CD4-positive, alpha-beta T cell treated with Interleukin-1 beta for 1 hour (primary cell): ENCODE measurements at places on chromosomes 4 and X.

GRCh38 chr4:170805352-170805751 is 715.6 kb upstream of the AADAT start:
- DNase-seq, result no peak

- peak; percentile 27 for DNase-seq
These were observed 41.9 kb upstream of the NSG1 start for GRCh38 chr4:4344915-4345527.

GRCh38 chr4:119490335-119490734 is 138.3 kb downstream of the PDE5A start:
- DNase-seq, result no peak

- no peak for DNase-seq
These were observed 108.6 kb downstream of the TNIP2 start for GRCh38 chr4:2647403-2648158.

DNA sequence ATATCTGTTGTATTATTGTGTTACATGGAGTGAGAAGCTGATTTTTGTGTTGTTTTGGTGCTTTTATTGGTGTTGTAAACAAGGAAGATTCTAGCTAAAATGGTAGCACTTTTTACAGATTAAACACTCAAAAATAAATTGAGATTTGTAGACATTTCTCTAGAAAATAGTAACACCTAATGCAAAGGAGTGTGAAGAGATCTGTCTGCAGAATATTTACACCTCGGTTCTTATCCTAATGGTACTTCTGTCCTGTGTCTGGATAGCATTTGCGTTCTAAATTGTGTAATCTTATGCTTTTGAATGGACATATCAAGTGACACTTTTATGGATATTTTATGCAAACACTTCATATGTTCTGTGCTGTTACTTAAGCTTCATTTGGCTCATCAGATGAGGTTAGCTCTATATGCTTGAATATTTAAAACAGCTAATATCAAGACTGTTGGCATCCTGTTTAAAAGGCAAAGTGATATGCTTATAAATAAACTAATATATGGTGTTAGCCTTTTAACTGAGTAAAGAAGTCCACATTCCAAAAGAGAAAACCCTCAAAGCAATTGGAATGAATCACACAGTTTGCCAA is 6.0 kb downstream of the PCDH7 start:
- no peak for DNase-seq

DNA sequence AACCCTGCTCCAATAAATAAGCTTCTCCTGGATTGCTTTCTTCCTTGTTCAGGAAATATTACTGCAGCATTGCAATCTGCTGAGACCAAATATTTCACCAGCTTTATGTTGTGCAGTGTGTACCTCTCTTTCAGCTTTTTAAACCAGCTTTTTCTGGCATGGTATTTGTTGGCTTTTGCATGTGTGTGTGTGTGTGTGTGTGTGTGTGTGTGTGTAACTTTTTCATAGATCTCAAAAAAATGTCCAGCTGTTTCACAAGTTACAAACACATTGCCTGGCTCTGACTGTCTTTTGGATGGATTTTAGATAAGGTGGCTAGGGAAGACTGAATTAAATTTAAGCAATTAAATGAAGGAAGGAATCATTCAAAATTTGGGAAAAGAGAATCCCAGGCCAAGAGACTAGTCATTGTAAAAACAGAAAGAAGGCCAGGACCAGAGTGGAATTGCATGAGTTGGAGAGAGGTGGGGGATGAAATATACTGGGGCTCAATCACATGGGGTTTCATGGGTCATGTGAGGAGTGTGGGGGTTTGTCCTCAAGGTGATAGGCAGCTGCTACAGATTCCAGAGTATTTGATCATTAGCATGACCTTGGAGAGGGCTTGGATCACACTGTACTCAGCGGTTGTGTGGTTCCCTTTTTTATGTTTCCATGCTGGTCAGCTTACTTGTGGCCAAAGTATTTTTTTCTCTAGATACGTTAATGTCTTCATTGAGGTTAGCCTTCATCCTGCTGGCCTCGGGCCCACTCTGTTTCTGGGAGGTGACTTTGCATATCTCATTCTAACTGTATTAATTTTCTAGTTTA is 357.7 kb upstream of the BOD1L1 start:
- no peak for DNase-seq

DNA sequence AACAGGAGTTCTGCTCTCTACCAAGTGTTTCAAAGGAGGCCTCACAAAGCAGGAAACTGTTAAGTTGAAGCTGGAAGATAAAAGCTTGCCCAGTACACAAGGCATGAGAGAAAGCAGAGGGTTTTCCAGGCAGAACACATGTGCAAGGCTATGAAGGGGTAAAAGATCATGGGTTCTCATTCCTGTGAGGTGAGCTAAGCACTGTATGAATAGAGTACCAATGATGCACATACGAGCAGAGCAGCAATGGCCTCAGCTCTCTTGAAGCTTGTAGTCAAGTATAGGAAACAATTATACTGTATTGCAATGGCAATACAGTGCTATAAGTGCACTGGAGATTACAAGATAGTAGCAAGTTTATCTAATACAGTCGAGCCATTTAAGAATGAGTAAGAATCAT is 18.0 kb downstream of the TTC29 start:
- DNase-seq, result no peak

GRCh38 chr4:165360985-165361670 is 17.7 kb upstream of the CPE start:
- DNase-seq, result no peak

DNA sequence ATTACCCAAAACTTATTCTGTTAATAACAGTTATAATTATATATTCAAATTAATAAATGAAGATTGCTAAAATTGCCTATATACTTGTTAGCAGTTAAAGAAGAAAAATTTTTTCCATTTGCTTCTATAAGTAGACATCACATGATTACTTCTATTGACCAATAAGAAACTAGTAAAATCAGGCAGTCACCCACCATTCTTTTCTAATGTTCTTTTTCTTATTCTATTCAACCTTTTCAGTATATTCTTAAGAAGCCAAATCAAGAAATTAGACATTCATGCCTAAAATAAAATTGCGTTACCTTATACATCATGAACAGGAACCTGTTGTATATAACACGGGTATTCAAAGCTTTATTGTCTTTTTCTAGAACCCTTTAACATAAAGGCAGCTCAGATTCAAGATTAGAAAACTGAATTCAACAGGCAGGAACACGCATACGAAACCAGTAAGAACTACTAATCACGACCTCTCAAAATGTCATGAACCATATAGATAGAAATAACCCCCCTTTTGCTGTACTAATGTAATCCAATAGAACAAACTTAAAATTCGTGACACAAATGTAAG is 568.1 kb upstream of the DIPK2B start:
- DNase-seq, result no peak

DNA sequence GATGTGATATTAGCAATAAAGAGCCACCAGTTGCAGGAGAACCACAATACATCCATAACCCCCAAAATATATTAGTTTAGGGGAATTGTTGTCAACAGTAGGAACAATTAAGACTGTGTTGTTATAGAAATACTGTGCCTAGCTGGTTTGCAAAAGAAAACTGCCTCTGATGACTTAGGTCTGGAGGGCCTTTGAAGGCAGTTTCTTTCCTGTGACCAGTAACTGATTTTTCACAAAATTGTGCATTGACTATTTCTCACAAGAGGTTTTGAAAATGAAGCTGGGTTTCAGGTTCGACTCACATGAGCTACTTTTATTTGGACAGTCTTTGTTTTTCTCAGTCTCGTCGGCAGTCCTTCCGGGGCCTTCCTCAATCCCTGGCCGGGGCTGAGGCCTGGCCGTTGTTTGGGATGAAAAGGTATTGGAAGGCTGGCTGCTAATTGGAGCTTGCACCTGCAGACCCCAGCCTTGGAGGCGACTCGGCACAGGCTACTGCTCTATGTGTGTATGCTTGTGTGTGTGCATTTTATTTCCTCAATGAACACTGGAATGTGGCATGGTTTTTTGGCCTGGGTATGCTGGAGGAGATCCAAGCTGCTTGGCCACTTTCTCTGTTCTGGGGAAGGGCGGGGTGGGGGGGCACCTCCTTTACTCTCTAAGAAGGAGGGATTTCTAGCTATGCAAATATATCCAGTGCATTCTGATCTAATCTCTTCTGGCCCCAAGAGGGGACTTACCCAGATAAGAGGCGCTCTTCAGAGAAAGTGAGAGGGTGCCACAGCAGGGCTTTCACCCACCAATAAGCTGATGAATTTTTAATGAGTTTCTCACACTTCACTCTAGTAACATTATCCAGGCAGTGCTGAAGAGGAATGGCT is 49.5 kb upstream of the LNX1 start:
- DNase-seq, result no peak

DNA sequence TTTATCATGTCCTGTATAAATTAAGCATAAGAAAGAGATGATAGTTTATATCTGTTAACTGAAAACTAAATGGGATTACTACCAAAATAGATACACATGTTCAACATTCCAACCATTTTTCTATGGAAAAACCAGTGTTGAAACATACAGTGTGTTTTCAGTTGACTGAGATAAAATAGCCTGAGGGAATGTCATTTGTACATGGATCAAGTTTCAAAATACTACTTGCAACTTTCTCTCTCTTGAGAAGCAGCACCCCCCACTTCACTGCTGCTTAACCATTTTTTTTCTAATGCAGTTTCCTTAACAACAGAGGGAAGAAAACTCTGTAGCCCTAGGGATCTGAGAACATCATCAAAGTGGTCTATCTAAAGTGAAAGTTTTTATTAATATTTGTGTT is 70.8 kb downstream of the NPNT start:
- no peak for DNase-seq

GRCh38 chrX:153941336-153942252 is 2.8 kb downstream of the RENBP start:
- DNase-seq, result no peak

GRCh38 chrX:103776546-103776945 is at the start of gene PLP1:
Gene PLP1, plus strand, starts transcription at chrX:103776840. Its CDS starts 156 bp downstream, at chrX:103776996.
- DNase-seq, result no peak

DNA sequence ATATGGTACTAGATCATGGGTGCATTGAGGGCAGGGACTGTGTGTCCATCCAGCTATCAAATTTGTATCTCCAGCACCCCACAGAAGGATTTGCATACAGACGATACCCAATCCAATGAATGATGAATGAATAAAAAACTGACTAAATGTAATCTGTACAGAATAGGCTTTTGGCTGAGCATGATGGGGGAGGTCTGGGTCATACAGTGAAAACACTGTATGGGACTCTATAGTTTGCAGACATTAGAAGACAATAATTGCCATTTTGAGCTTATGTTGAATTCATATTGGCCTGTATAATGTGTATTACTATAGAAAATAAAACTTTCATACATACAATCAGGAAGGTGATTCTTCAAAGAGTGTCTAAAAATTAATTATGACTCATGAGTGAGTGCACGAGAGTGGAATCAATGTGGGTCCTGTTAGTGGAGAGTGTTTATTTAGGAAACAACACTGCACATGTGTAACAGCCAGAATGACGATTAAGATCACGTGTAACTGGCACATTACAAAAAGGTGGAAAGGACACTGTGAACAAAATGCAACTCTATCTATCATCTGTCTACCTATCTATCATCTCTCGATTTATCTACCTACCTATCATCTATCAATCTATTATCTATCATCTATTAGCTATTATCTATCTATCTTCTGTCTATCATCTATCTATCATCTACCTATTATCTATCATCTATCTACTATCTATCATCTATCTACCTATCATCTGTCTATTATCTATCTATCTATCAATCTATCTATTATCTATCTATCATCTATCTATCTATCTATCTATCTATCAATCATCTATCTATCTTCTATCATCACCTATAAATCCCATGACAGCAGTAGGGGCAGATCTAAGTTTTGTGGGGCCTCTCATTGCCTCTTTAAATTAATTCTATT is 201.3 kb downstream of the PTTG2 start:
- DNase-seq, result no peak

DNA sequence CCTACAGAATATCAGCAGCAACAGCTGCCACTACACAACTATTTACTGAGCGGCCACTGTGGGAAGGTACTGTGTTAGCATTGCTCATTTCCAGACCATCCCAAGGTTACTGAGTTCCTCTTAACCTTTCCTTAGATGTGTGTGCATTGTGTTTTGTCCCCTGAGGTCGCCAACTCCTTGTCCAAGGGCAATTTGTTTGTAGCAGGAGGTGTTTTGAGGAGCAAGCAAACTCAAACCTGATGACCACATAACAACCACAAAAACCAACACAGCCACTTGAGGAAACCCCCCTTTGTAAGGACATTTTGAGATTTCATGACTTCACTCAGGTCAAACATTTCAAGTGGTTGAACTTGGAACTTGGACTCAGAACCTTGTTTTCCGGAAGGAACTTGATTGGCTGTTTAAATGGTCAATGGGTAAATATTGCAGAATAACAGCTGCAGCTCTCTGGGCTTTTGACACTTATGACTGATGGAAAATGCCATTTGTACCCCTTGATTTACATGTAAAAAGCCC is 122.3 kb downstream of the MID1IP1 start:
- no peak for DNase-seq

DNA sequence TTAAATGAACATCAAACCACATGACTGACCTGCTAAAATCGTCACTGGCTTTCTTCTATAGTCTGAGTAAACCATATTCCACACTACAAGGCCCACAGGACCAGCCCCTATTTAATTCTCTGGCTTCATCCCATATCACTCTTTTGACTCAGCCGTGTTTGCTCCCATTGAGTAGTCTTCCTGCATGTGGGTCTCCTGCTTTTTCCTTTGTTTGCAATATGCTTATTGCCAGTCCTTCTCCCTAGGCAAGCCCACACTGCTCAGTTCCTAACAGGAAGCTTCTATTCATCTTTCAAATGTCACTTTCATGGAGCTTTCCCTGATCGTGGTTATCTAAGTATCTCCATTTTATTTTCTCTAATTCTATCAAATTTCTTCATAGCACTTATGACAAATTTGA is 329.6 kb downstream of the RAPGEF2 start:
- no peak for DNase-seq

- DNase-seq, result no peak
These were observed 97.7 kb downstream of the DDX60 start for GRCh38 chr4:168220893-168221292.

GRCh38 chr4:156969101-156969500 is 2.5 kb downstream of the PDGFC start:
- DNase-seq, result no peak

- DNase-seq, result no peak
These were observed 76.4 kb downstream of the CLCN4 start for GRCh38 chrX:10233173-10233572.

- no peak for DNase-seq
These were observed 5.9 kb downstream of the PDLIM3 start for GRCh38 chr4:185529413-185529812.

- no peak for DNase-seq
These were observed 210.4 kb upstream of the ARX start for GRCh38 chrX:25226151-25226550.

- DNase-seq, result no peak
These were observed 20.8 kb upstream of the PRPS2 start for GRCh38 chrX:12770440-12770839.

DNA sequence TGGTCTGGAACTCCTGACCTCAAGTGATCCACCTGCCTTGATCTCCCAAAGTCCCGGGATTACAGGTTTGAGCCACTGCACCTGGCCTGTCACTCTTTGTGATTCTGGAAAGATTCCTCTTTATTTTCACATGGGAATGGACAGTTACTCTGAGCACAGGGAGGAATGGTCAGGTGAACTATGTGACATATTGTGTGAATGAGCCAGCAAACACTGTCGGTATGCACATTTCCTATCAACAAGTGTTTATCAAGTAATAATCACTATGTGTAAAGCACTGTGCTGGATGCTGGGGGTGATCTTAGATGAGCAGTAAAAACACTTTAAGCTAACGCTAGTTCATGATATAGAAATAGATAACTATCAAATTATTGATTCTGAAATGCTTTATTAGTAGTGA is 97.5 kb downstream of the LIMCH1 start:
- no peak for DNase-seq
